ENCODE measurements at places on chromosomes 2 and 18. TPM values are rescaled to one million over a fixed set of nuclear protein-coding genes. Genes with fewer than 3 reads are reported as not detected.

TACR1 gene
- total RNA-seq: not detected

NAT8 gene
- total RNA-seq: not detected

UBE2F gene
- total RNA-seq: 35.7 TPM

GRCh38 chr2:66340521-66340920 lies 94.4 kb upstream of the MEIS1 start:
- no peak for DNase-seq

DNA sequence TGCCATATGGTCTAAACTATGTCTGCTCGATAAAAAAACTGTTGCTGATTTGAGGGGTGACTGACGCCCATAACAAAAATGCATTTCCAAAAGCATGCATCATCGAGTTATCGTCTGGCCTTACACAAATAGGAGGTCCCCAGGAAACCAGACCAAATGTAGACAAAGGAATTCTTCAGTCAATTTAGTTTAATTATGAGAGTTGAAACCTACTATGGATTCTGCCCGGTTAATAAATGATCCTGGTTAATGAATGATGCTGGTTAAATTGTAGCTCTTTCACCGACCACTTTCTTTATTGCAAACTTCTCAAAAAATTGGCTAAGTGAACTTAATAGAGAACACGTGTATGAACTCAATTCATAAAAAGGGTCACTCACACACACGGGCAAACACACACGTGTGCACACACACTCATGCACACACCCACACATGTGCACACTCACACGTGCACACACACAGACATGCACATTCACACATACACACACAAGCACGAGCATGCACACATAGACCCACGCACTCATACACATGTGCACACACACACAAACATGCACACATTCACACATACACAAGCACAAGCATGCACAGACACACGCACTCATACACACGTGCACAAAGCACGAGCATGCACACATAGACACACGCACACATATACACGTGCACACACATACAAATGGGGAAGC lies 59.0 kb upstream of the SALL3 start:
- no peak for DNase-seq

- DNase-seq: no peak
Observed at GRCh38 chr18:5909125-5909524, 13.8 kb upstream of the TMEM200C start.

DNA sequence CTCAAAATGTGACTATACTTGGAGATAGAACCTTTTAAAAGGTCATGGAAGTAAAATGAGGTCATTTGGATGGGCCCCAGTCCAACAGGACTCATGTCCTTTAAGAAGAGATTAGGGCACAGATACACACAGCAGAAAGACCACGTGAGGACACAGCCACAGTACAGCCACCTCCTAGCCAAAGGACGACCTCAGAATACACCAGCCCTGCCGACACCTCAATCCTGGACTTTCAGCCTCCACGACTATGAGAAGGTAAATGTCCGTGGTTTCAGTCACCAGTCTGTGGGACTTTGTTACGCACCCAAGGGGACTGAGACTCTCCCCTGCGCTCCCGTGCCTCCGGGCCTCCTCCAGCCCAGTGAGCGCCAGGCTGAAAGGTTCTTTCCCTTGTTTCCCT lies 30.2 kb upstream of the HPCAL1 start:
- DNase-seq: no peak

Data from HT-29 (cell line).